Activated T-helper 1 cell treated with Interleukin-2 at 50 U/mL for 16 hours (primary cell): ENCODE measurements at places on chromosomes 1 and 21.

DNA sequence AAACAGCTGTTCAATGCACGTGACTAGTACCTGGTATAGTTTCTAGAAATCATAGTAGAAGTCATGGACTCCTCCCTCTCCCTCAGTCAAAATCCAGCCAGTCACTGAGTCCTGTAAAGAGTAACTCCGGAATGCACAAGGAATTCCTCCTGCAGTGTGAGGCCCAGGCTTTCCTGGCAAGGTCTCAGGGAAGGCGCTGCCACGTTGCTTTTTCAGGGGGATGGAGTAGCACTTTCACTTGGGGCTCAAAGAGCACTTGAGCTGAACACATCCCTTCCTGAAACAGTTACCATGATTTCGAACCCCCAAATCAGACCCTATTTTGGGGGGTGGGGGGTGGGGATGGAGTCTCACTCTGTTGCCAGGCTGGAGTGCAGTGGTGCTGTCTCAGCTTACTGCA, 26.4 kb upstream of the LRRC8D start:
- DNase-seq = no peak

- DNase-seq = no peak
Measured at GRCh38 chr1:67170751-67171573, 4.7 kb downstream of the IL23R start.

DNA sequence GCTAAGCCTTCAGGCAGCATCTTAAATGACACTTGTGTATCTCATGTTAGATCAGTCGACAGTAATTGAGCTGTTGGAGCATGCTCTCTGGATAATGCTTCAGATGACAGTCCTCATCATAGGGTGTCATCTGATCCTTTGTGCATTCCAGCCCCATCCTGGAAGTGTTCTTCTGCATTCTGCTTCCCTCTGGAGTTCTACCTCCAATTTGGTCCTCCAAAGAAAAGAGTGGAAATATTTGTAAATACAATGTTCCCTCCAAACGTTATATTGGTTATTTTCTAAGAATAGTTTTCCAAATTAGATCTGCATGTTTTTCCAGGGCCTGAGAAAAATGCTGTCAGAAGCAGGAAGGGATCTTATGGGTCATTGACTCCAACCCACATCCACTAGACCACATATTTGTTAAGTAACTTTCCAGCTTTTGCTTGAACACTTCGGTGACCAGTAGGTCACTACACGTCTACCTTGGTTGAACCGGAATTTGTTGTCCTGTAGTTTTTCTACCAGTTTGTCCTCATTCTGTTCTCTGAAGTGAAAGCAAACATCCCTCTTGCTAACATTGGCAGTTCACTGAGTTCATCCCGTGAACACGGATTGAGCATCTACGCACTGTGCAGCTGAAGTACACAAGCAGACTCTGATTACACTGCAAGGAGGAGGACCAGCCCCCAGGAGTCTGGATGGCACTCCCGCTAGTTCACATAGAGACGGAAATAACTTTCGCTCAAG, 136.0 kb downstream of the TLR5 start:
- DNase-seq = no peak

DNA sequence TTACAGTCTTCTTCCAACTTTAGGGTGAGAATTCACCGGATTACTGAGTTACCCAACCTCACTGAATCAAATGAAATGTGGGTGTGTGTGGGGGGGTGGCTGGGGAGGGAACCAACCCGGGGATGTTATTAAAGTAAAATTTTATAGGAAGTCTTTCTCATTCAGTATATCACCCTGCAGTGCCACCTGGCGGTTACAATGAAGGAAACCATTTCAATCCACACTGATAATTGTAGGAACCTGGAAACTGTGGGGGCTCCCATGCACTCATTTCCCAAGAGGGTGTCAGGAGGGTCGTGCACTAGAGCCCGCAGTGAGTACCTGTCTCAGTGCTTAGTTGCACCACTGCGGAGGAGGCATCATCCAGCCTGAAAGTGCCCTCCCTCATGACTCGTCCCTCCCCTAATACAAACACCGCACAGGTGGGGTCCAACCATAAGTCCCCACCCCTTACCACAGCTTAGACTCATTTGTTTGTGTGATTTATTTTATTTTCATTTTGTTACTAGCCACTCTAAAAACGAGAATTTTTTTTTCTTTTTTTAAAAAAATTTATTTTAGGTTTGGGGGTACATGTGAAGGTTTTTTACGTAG, 29.1 kb upstream of the IGSF5 start:
- DNase-seq = peak; percentile 4

GRCh38 chr1:29716306-29716705, 480.0 kb downstream of the PTPRU start:
- no peak for DNase-seq

DNA sequence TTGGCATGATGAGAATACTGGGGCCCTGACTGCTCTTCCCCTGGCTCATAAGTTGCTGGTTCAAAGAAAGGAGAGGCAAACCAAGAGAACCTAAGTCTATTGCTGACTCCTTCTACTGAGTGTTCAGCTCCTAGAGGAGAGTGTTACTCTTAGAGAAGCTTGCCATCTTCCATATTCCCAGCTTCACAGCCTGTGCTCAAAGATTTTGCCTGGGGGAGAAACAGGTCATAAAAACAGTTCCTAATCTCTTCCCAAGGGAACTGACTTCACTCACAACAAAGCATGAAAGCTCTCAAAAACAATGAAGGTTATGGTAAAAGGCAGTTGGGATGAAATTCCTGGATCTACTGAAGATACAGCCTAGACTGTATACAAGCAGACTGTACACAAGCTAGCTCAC, 37.1 kb downstream of the LRRC40 start:
- no peak for DNase-seq

DNA sequence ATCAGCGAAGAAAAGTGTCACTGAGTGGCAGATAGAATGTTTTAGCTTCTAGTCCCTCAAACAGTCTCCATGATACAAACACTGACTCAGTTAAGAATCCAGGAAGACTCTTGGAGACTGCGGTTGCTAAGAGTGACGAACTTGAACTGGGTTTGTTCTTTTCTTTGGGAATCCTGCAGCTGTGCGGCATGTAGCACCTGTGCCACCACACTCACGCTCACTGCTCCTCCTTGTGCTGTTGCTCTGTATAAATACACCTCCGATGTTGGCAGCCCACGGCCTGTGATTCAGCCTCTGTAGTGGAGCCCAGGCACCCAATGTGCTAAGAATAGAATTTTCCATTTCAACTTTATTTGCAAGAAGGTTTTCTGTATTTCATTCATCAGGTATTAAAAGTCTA, 5.5 kb upstream of the PPIE start:
- DNase-seq = no peak

GRCh38 chr21:17738176-17738953, 80.8 kb downstream of the C21orf91 start:
- no peak for DNase-seq
